ENCODE measurements at places on chromosomes 11 and 22.

DNA sequence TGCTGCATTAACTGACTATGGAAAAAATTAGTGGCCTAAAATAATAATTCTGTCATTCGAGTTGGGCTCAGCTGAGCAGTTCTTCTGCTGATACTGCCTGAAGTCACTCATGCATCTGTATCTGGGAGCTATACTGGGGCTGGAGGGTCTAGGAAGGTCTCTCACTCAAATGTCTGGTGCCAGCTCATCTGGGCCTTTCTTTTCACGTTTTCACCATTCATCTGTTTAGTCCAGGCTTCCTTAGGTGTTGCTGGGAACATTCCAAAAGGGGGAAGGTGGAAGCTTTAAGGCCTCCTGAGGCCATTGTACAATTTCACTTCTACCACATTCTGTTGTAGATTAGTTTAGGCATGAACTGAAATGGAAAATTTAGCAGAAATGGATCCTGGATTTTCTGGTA is 28.0 kb downstream of the YAP1 start:
- no peak for DNase-seq

- DNase-seq: no peak
Measured at GRCh38 chr11:37704791-37705190, 1106.8 kb upstream of the RAG2 start.

GRCh38 chr11:43367382-43368178 is 8.9 kb downstream of the TTC17 start:
- no peak for DNase-seq

- no peak for DNase-seq
Measured at GRCh38 chr11:108891909-108892511, 227.1 kb downstream of the DDX10 start.

DNA sequence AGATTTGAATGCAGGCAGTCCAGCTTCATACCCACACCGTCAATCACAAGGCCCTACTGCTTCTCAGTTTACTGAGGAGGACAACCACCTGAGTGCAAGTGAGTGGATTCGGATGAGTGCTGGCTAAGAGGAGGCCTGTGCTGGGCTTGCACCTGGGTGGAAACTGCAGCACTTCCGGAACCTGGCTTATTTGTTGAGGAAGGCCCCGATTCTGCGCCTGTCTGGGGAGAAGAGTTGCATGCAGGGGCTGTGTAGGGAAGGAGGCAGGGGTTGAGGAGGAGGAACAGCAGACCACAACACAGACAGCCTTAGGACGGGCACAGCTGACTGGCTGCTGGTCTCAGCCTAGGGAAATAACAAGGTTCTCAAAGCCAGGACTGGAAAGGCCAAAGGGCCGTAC is 20.8 kb downstream of the ABTB2 start:
- DNase-seq: no peak

DNA sequence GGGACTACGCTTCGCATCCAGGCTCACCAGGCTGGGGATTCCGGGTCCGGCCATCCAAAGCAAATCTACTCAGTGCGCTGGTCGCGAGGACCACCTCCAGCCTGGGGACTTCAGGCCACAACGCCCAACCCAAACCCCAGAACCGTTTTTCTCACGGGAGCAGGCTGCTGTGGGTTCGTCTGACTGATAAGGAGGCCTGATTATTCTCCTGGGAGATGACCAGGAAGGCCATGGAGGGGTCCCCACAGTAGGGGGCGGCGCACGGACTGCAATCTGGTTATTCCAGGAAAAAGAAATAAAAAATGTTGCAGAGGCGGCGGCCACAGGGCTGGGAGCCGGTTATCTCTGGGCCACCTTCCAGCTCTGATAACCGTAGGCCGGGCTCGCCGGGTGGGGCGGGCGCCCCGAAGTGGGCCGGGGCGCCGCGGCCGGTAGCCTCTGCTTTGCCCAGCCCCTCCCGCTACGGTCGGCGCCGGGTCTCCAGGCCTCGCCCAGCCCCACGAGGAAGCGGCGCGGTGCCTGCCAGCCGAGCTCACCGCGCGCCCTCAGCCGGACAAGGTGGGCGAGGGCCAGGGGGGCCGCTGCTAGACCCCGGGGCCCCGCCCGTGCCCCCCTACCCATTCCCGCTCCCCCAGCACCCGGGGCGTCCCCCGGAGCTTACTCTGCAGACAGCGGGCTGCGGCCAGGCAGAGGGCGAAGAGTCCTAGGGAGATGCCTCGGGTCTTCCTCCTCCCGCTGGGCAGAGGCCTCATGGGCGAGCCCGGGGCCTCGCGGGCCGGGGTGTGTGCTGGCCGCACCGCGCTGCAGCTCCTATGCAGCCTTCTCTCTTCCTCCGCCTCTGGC is 446 bp downstream of the VSTM5 start:
- no peak for DNase-seq

- DNase-seq: no peak
Measured at GRCh38 chr22:47446331-47446730, 683.9 kb downstream of the TBC1D22A start.

GRCh38 chr11:117146521-117146920 is 2.4 kb downstream of the PAFAH1B2 start:
- no peak for DNase-seq

DNA sequence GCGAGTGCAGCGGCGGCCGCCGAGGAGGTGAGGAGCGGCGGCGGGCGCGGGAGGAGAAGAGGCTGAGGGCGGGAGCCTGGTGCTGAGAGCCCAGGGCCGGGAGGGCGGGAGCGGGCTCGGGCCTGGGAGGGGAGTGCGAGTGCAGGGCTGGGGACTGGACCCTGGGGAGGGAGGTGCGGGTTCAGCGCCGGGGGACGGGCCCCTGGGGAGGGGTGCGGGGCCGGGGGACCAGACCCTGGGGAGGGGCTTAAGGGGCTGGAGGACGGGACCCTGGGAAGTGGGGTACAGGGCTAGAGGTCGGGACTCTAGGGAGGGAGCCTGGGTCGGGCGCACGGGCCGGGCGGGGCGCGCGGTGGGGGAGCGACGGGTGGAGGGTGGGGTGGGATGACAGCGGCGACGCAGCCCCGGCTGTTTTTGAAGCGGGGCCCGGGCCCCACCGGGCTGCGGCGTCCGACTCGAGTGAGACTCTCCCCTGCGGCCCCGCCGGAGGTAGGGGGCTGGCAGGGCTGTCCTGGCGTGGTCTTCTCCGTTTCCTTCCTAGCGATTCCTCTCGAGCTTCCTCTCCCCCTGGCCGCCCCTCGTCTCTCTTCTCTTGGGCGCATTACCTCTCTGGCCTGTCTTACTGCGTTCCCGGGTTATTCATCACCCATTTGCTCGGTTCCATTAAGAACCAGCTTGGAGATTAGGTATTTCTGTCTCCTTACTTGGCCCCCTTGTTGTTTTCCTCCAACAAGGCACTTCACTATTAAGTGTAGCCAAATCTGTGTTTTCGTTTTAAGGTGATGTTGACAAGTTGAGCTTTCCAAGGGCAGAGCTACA is 754 bp downstream of the NUP50 start:
- no peak for DNase-seq

Measured in NCI-H460 (cell line).